ENCODE measurements at places on chromosomes 3 and 15.

DNA sequence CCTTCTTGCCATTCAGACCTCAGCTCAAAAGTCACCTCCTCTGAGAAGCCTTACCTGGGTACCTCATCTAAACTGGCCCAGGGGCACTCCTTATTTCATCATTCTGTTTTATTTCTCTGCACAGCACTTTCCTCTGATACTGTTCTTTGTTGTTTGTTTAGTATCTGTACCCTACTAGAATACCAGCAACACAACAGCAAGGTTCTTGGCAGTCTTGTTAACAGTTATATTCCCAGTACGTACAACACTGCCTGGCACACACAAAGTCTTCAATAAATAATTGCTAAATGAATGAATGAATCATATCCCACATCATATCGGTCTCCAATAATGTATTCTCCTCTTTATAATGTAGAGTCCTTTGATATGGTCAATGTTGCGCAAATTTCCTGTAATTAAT is 188.1 kb downstream of the FOXP1 start:
- no peak for DNase-seq

GRCh38 chr15:45168751-45169551 is 18.8 kb downstream of the SHF start:
- DNase-seq: no peak

GRCh38 chr15:63719281-63719680 is 114.5 kb downstream of the HERC1 start:
- DNase-seq: no peak

DNA sequence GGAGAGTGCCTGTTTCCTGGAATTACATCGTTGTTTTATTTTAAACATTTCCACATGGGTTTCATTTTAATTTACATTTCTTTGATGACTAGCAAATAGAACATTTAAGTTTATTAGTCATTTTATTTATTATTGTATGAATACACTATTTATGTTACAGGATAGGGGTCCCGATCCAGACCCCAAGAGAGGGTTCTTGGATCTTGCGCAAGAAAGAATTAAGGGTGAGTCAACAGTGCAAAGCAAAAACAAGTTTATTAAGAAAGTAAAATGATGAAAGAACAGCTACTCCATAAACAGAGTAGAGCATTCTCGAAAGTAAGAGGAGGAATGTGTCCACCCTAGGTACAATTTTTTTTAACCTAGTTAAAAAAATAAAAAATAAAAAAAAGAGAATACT is 539.5 kb downstream of the NAALADL2 start:
- peak; percentile 55 for DNase-seq

GRCh38 chr3:179591313-179591712 is 13.1 kb downstream of the MRPL47 start:
- no peak for DNase-seq

- DNase-seq: no peak
These were observed 84.3 kb downstream of the RAB11A start for GRCh38 chr15:65953622-65954021.

- no peak for DNase-seq
These were observed 50.4 kb upstream of the ALCAM start for GRCh38 chr3:105316331-105316730.

GRCh38 chr3:119279584-119280243 is 14.5 kb upstream of the ARHGAP31 start:
- DNase-seq: no peak

DNA sequence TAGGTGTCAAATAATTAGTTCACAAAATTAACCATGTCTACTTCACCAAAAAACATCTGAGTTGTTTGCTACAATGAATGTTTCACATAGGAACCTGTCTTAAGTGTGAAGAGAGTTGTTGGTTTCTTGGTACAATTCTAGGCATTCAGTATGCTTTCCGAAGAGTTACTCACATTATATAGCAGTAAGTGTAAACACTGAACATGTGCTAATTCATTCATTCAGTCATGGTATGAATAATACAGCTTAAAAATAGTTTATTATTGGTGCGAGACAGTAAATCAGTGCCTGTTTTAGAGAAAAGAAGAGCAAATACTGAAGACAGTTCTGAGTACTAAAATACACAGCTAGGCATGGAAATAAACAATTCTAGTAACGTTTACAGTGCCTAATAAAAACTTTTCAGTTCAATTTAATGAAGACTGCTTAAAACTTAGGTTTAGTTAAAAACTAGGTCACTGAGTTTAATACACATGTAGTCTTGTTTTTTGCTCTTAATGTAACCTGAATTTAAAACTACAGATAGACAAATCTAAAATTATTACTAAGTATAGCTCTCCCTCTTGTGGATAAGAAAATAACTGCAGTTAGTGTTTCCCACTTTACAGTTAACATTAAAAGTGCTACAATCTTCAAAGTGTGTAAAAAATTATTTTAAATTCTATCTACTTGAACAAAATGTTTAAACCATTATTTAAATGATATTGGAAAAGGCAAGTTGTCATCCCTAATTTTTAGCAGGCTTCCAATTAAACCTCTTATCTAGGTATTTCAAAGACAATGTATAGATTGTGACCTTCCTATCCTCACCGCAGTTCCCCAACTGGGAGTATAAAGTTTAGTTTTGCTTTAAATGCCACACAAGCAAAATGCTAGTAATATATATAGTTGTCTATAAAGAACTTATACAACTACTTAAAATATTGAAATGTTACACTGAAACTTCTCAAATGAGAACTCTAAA is 20.1 kb upstream of the ZCWPW2 start:
- no peak for DNase-seq

GRCh38 chr3:180678231-180678630 is 1.1 kb downstream of the CCDC39 start:
- no peak for DNase-seq

DNA sequence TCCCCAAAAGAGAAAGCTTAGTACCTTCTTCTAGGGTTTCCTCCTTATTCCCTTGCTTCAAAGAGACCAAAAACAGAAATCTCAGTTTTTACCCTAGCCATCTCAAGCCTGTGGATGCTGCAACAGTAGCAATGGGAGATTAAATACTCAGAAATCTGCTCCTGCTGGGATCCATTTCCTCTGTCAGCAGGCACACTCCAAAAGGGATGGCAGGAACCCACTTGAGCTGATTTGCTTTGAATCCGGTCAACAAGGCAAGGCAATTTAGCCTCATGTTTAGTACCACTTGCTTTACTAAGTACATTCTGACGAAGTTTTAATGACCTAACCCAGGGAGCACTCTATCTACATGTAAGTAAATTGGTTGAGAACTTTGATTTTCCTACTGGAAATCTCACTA is 590.0 kb upstream of the ADAMTS9 start:
- DNase-seq: no peak

- no peak for DNase-seq
These were observed 81.4 kb downstream of the TOP2B start for GRCh38 chr3:25583343-25583742.

- no peak for DNase-seq
These were observed 2.5 kb downstream of the SCAMP2 start for GRCh38 chr15:74870436-74871215.

GRCh38 chr15:101288905-101289513 is 6.0 kb downstream of the SNRPA1 start:
- DNase-seq: no peak

GRCh38 chr15:79858469-79858868 is 38.3 kb downstream of the MTHFS start:
- DNase-seq: no peak

DNA sequence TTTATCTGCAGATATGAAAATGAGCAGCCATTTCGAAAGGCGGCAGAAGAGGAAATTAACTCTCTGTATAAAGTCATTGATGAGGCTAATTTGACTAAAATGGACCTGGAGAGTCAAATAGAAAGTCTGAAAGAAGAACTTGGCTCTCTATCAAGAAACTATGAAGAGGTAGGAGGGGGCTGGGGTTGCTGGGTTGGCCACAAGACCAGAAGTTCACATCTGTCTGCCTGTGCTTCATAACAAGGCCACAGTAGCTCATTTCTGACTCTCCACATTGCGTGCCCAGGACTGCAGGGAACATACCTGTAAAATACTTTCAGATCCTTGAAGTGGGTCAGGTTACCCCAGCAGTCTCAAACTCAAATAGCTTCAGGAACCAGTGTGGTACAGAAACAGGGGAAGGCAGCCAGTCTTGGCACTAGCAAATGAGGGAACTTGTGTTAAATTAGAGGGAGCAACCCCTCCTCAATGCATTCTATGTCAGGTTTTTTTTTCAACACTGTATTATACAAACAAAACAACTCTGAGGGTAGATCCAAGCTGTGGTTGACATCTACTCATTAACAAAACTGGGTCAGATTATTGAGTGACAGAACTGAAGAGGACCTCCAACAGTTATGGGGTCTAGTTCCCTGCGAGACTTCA is 48.7 kb downstream of the BFSP2 start:
- no peak for DNase-seq

DNA sequence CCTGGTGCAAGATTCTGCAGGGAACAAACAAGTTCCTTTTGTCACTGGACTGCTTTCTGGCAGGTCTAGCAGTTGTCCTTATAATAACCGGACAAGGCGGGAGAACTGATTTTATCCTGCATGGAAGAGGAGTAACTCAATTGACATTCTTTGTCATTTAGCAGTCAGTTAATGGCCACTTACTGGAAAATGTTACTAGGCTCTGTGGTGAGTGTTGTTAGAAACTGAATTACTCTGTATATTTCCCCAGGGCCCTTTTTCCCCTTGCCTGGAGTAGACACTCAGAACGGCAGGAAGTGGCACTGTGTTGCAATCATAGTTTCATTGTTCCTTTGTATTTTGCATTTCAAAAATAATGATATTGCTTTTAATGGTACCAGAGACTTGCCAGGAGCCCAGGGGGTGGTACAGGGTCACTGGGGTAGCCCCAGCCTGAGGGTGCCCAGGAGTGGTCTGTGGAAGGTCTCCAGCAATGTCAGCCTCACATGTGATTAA is 318.6 kb upstream of the LRRFIP2 start:
- no peak for DNase-seq

DNA sequence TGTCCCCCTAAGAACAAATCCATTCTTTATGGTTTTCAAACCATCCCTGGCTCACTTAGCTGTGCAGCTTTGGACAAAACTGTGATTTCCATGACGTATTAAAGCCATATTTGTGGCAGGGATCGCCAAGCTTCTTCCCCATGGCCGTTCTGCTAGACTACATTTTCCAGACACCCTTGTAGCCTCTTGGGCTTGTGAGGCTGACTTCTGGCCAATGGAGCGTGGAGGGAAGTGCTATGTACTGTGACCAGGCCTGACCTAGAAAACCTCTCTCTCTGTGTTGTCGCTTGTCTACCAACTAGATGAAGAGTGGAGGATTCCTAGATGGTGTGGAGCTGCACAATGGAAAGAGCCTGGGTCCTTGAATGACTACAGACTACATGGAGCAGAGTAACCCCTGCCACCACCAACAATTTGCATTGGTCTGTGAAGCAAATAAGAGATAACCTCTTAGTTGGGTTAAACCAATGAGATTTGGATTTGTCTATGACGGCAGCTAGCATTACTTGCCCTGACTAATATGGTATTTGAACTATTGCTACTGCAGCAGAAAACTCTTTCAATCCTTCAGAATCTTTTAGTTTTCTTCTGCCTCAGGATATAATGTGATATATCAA is 22.1 kb upstream of the MGLL start:
- DNase-seq: no peak

DNA sequence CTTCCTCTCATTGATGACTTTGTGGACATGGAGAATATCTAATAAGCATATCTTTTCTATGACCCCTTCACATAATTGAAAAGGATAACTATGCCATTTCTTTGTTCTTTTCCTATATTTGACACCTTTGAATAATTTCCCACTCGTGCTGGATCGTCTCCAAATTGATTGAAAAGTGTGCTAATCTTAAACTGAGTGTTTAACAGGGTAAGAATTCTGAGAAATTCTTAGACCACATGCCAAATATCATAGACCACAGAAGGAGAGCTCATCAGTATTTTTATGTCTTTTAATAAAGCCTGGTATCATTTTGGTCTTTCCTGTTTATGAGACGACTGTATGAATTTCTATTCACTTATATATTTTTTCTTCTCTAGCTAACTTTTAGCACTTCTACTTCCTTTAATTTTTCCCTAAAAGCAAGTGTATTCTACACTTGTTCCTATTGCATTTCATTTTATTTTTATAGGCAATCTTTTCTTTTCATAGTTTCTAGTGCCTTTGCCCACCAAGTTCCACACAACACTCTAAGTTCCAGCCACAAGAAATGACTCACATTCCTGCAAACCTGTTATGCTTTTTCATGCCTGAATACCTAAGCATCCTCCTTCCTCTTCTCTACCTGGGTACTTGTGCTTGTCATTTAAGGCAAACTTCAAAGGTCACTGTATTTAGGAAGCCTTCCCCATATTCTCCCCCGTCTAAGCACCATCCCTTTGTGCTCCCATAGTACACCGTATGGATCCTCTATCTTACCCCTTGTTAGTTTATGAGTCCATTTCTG is 30.1 kb downstream of the KBTBD8 start:
- no peak for DNase-seq

- no peak for DNase-seq
These were observed 7.1 kb downstream of the OR5K2 start for GRCh38 chr3:98504539-98504938.

DNA sequence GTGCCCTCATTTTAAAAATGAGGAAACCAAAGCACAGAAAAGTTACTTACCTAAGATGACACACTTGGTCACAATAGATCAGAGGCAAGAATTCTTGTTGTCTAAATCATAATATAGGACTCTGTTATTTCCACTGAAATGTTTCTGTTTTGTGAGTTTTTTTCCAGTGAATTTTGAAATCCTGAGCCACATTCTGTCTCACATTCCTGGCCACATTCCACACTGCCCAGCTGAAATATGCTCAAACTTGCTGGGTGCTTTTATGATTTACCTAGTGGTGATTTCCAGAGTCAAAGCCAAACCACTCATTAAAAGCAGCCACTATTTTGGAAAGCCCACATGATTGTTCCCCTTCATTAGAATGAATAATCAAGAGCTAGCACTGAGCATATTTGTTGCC is 82.3 kb upstream of the NPHP3 start:
- no peak for DNase-seq

DNA sequence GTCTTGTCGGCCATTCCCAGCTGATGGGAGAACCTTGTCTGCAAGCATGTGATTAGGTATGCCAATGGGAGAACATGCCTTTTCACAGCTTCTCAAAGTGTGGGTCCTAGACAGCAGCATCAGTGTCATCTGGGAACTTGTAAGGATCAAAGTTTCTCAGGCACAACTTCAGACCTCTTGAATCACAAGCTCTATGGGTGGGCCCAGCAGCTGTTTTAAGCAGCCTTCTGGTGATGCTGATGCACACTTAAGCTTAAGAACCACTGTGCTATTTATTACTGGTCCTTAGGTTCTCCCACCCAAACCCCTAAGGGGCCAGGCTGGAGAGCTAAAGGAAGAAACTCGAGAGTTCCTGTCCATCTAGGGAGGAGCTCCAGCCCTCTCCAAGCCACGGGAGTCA is 453.9 kb upstream of the PROK2 start:
- no peak for DNase-seq

GRCh38 chr3:156140001-156140595 is 19.7 kb downstream of the KCNAB1 start:
- DNase-seq: no peak

- DNase-seq: no peak
These were observed 359.2 kb upstream of the THRB start for GRCh38 chr3:24853685-24854490.

- DNase-seq: no peak
These were observed 5.5 kb downstream of the ATOSA start for GRCh38 chr15:52673734-52674133.

Measured in fibroblast of the conjunctiva (primary cell).